ENCODE measurements at places on chromosomes 2 and 18.

DNA sequence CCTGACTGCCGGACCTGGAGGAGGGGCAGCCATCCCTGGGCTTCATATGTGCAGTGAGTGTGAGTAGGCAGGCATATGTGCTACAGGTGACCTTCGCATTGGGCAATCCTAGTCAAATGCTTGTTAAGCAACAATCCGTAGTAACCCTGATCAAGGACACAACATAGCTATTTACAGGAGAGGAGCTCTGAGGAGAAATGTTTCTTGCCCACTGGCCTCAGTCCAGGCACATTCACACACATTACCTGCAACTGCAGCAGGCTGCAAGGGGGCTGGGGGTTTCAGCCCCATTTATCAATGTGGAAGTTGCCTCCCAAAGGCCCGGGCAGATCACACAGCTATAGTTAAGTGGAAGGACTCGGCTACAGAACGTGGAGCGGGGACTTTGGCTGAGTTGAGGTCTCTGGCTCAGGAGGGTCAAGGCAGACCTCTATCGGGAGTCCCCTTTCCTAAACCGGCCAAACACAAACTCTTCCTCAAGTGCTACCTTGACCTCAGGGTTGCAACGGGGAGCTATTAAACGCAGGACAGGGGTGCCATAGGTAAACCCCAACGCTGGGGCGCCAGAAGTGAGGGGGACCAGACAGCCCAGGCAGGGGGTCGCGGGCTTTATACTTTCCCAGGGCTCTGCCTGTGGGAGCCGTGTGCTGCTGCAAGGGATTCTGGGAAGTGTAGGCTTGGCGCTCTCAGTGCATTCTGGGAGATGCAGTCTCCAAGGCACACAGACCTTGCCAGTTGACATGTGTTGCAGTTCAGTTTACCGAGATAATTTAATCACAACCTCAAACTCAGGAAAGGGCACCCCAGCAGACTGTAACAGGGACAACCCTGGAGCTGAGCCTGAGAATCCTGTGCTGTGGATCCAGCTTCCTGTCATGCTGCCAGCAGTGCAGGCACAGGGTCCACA, 9.4 kb downstream of the KHK start:
- peak; percentile 68 for DNase-seq

DNA sequence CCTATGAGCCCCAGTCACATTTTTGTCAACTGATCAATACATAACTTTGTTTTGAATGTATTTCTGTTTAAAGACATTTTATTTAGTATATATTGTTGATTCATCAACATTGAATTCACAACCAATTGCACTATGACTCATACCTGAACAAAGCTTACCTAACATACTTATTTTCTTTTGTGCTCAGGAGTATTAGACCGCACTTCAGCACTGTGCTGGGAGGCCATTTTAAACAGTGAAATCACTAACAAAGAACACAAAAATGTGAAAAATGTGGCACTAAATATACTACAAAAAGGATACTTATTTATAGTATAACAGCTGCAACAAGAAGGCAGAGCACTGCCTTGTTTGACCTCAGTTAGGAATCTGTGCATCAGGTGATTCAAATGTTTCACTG, 12.4 kb upstream of the IFIH1 start:
- DNase-seq: no peak

DNA sequence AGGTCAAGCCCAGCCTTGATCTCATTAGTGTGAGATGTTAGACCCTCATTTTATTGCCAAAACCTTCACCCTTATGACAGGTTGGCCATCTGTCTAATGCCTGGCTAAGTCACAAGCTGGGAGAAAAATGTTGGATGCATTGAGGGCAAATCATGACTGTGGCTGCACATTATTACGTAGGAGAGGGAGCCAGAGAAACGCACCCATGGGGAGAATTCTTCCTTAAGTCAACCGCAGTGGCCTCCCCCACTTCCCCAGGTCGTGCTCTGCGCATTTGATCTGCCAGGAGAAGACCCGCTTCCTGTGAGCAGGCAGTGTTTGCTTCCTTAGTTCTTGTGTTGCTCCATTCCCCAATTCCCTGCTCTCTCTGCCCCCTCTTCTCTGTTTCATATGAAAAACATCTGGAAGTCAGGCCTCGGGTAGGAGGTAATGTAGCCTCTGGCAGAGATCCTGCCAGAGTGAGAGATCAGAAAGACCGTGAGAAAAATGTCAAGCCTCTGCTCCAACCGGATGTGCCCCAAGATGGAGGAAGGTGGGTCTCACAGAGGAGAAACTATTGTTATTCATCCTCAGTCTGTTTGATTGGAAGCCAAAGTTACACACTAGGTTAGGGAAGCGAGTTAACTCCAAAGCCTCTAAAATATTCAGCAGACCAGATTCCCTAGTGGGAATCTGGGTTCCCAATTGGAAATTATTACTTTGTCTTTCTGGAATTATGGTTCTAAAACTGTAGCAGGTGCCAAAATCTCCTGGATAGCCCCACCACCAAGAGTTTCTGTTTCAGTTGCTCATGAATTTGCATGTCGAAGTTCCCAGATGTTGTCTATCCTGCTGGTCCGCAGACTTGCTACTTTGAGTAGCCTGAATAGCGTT, 144.3 kb upstream of the PELI1 start:
- DNase-seq: no peak

GRCh38 chr2:75538521-75539490, 21.9 kb downstream of the EVA1A start:
- DNase-seq: no peak

- DNase-seq: no peak
Measured at GRCh38 chr2:41321351-41321750, 726.5 kb upstream of the PKDCC start.

DNA sequence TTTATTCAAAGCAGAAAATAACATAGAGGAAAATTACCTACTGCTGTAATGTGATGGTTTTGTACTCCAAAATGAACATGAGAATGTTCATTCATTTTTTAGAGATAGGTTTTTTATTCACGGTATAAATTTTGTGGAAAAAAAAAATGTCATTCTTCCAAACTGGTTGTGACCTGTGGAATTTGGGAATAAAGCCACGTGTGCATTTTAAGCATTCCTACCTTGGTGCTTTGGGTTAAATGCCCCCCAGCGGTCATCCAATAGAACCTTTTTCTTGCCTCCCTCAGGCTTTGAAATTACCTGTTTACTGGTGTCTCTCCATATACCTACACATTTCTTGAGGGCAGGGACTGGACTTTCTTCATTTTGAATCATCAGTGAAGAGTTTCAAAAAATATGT, 740.7 kb downstream of the DPP10 start:
- no peak for DNase-seq

DNA sequence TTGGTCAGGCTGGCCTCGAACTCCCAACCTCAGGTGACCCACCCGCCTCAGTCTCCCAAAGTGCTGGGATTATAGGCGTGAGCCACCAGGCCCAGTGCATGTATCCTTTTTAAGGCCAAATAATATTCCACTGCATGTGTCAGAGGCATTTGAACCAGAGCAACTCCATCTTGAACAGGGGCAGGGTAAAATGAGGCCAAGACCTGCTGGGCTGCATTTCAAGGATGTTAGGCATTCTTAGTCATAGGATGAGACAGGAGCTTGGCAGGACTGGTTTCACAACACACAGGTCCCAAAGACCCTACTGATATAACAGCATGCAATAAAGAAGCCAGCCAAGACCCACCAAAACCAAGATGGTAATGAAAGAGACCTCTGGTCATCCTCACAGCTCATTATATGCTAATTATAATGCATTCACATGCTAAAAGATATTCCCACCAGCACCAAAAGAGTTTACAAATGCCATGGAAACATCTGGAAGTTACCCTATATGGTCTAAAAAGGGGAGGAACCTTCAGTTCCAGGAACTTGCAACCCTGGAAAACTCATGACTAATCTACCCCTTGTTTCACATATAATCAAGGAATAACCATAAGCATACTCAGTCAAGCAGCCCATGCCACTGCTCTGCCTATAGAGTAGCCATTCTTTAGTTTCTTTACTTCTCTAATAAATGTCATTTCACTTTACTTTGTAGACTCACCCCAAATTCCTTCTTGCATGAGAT, 204.6 kb downstream of the RAB3GAP1 start:
- no peak for DNase-seq

DNA sequence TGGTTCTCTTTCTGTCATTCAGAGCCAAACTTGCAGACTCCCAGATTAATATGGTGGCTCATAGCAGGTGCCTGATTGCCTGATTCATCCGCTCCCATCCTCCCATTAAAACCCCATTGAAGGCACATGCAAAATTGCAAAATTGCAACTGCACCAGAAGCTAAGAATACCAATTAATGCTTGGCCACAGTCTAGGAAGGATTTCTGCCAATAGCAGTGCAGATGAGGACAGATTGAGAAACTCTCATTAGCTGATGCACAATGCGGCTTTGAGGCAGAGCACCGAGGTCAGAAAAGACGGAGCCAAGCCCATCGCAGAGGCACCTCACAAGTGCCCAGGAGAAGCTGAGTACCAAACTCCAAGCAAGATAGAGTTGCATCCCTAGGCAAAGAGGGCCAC, 172.8 kb downstream of the ARL4C start:
- DNase-seq: no peak

DNA sequence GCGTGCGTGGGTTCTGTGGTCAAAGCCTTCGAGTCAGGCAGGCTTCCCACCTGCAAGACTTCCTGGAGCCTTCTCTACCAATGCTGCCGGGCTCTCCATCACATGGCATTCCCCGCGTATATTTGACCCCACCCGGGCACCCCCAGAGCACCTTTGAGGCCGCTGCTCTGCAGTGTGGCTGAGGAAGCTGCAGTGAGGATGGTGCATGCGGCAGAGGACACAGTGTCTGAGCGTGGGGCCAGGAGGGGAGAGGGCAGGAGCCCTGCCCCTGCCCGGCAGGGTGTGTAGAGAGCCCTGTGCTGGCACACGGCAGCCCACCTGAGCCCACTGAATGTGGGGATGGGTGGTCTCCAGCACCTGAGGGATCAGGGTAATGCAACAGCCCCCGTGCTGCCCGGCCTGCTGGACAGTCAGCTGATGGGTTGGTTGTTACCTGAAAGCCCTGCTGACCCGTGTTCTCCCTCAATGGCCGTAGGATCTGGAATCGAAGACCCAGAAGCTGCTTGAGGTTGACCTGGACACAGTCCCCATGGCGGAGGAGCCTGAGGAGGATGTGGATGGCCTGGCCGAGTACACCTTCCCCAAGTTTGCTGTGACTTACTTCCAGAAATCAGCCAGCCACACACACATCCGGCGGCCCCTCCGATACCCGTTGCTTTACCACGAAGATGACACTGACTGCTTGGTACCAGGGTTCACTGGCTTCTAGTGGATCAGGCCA, 36.8 kb upstream of the GPR17 start:
- DNase-seq: no peak
